ENCODE measurements at places on chromosomes 3 and 15. TPM values are rescaled to one million over a fixed set of nuclear protein-coding genes. Genes with fewer than 3 reads are reported as not detected.

Gene TRPC1
- total RNA-seq, result 33.1 TPM

Gene CYP1A2
- total RNA-seq, result not detected

Gene CADPS
- total RNA-seq, result under 0.01 TPM

Gene CCDC13
- total RNA-seq, result 1.4 TPM

Gene CEMIP
- total RNA-seq, result 1.4 TPM
